Fibroblast of skin of abdomen (primary cell): ENCODE measurements at places on chromosomes 2 and 18.

GRCh38 chr2:150008901-150009300 is 421.3 kb upstream of the MMADHC start:
- no peak for DNase-seq

DNA sequence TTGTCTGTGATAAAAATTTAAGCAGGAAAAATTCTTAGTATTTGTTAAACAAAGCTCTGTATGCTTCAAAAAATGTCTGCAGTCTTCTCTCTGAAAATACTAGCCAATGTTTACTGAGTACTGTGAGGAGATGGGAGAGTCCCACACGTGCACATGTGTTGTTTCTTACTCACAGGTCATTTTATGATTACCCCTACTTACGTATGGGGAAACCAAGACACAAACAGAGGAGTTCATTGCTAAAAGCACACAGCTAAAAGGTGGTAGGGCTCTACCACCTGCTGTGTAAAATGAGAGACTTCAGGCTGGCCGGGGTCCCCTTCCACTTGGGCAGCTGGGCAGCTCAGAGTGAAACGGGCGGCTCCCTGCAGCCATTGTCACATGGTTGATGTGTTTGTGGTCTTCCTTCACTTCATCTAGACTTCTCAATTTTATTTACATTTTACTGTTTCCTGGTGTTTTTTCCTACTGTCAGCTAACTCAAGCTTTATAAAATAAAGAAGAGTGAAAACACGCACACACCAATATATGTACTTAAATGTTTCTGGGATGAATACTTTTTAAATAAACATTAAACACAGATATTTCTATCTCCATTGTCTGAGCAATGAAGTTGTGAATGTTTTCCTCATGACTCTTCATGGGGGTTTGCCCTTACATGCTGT is 71.2 kb downstream of the MBP start:
- no peak for DNase-seq

DNA sequence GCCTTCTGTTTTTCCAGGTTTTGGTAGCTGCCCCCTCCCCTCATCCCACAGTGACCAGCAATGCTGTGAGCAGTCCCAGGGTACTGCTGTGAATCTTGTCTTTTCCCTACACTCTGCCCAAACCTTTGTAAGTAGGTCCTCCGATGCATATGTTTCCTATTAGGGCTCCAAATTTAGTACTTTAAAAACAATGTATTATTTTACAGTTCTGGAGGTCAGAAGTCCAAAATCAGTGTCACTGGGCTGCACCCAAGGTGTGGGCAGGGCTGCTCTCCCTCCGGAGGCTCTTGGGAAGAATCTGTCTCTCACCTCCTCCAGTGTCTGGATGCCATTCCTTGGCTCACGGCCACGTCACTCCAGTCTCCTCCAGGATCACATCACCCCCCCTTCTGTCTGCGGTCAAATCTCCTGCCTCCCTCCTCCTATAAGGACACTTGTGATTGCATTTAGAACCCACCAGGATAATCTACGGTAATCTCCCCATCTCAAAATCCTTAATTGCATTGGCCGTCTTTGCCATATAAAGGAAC is 208.5 kb downstream of the SH3BP4 start:
- peak; percentile 33 for DNase-seq

GRCh38 chr2:147094077-147094476 is 750.8 kb upstream of the ACVR2A start:
- DNase-seq: no peak

GRCh38 chr2:187320846-187321245 is 127.2 kb downstream of the CALCRL start:
- DNase-seq: no peak

- no peak for DNase-seq
Observed at GRCh38 chr18:12401881-12402280, 5.8 kb upstream of the PRELID3A start.

DNA sequence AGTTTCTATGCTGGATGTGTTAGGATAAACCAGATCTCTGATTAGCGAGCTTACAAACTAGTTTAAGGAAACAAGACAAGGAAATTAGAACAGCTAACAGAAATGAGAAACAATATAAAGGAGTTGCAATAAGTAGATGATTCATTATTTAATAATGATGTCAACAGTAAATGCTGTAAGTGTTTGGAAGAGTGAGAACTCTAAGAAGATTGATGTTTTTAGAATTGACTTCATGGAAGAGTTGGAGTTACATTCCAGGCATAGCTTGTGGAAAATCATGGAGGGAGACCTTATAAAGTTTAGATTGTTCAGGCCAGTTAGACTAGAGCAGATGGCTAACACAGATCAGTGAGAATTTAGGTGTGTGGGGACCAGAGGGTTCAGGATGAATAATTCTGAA is 32.6 kb downstream of the PPP1R1C start:
- peak; percentile 74 for DNase-seq

GRCh38 chr2:182456784-182457183 is 29.9 kb upstream of the PDE1A start:
- peak; percentile 34 for DNase-seq
